T follicular helper cell (primary cell): ENCODE measurements at places on chromosomes 4 and X.

GRCh38 chrX:57178605-57179004 lies 41.4 kb upstream of the SPIN2A start:
- no peak for DNase-seq

DNA sequence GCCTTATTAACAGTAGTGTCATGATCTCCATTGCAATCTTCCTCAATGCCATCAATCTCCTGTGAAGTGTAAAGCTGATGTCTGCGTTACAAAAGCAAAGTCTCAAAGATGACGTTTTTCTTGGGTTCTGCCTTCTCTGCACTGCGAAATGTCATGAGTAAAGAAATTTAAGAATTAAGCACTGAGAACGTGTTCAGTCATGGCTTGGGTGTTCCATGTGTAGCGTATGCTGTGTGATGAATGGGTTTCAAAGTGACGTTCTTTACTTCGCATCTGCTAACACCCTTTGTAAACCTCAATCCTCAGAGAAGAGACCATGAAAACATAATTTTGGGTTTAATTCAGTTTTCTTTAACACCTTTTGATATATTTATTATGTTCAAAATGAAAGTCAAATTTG lies 999 bp downstream of the NAP1L5 start:
- DNase-seq: no peak

GRCh38 chr4:183350317-183351071 lies 28.3 kb upstream of the CLDN24 start:
- no peak for DNase-seq

DNA sequence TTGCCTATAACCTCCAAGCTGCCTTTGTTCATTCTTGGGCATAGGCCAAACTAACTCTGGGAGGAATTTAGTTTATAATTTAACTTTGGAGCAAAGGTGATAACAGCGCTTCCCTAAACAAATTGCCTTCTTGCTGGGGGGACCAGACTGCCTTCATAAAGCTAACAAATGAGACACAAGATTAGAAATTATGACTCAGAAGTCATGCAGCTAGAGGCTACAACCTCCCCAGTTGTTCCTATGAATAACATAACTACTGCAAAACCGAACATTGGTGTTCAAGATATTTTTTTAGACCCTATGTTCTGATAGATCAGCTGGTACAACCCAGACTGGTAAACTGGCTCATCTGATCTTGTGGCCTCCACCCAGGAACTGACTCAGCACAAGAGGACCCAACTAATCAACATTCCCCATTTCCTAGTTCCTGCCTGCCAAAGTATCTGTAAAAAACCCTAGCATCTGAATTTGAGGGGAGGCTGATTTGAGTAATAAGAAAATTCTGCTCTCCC lies 22.0 kb upstream of the TMPRSS11B start:
- DNase-seq: no peak

DNA sequence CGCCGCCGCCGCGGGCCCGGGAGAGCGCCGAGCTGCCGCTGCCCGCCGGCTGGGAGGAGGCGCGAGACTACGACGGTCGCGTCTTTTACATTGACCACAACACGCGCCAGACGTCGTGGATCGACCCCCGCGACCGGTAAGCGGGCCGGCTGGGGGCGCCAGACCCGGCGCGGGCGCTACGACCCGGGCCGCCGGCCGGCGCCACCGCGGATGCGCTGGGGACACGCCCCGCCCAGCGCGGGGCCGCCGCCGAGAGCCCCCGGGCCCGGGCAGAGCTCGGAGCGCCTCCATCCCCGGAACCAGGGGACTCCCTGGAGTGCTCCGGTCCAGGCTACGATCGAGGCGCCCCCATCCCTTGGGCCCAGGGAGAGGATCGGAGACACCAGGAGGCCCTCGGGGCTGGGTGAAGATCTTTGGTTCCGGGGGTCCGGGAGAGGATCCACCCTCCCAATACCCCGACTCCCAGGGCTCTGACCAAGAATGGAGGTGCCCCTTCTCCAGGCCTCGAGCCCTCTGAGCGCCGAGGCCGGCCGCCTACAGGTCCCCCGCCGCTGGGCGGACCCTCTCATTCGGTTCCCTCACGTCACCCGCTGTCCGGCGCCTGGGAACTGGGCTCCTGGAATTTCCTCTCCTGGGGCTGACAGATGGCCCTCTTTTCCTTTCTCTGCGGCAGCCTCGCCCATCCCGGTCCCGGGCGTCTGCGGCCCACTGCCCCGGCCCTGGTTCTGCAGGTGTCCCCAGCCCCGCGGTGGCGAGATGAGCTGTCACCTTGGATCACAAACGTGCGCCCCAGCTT lies 48.8 kb downstream of the CLDN34 start:
- no peak for DNase-seq
